ENCODE measurements at places on chromosomes 5 and 9.

DNA sequence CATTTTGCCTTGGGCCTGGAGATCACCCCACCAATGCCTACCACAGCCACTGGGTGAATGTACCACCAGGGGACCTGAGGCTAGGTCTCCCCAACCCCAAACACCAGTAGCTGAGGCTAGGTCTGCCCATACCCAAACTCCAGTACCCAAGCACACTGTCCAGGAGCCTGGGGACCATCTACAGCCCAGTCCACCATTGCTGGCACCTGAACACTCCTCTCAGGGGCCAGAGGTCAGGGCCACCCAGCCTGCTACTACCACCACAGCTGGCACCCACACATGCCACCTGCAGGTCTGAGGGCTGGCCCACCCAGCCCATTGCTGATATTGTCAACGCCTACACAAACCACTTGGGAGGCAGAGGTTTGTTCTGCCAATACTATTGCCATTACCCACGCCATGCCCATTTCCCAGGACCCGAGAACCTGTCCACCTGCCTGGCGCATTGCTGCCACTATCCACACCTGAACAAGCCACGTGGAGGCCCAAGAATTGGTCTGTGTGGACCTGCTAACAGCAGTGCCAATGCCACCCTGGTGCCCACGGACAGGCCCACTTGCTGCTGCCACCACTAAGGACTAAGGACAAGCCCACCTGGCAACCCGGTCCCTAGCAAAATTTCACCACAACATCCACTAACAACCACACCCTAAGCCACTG lies 59.2 kb downstream of the ZDHHC21 start:
- no peak for DNase-seq

DNA sequence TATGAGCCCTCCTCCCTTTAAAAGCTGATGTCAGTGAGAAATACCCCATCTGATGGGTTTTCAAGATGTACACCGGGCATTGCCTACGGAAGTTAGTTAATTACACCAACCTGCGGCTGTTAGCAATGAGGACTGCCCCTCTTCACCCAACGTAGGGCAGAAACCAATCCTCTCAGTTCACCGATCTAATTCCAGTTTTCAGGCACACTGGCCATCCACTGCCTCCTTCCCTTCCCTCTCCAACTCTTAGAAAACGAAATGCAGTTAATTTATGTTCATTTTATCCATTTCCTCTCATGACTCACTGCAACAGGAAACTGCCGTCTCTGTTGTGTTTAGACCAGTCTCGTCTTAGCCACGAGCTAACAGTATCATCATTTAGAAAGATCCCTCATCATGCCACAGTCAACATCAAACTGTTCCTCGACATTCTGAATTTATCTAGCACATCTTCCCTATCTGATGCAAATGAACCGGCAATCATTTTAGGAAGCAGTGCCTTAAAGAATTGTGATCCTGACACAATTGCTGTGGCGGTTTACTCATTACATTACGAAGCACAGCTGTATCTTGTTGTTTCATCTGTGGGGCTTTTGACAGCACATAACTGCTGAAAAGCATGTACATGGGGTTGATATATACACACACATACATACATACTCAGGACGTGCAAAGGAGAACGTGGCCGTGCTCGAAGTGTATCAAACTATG lies 168.6 kb downstream of the EFNA5 start:
- DNase-seq: no peak

- no peak for DNase-seq
Observed at GRCh38 chr5:136638084-136638483, 272.7 kb upstream of the TRPC7 start.

DNA sequence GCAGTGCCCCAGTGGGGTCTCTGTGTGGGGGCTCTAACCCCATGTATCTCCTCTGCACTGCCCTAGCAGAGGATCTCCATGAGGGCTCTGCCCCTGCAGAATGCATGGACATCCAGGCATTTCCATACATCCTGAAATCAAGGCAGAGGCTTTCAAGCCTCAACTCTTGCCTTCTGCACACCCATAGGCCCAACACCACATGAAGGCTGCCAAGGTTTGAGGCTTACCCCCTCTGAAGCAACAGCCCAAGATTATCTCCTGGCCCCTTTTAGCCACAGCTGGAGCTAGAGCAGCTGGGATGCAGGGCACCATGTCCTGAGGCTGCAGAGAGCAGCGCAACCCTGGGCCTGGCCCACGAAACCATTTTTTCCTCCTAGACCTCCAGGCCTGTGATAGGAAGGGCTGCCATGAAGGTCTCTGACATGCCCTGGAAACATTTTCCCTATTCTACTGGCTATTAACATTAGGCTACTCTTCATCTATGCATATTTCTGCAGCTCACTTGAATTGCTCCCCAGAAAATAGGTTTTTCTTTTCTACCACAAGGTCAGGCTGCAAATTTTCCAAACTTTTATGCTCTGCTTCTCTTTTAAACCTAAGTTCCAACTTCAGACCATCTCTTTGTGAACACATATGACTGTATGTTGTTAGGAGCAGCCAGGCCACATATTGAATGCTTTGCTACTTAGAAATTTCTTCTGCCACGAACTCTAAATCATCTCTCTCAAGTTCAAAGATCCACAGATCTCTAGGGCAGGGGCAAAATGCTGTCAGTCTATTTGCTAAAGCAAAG lies 18.4 kb downstream of the NR3C1 start:
- DNase-seq: no peak

DNA sequence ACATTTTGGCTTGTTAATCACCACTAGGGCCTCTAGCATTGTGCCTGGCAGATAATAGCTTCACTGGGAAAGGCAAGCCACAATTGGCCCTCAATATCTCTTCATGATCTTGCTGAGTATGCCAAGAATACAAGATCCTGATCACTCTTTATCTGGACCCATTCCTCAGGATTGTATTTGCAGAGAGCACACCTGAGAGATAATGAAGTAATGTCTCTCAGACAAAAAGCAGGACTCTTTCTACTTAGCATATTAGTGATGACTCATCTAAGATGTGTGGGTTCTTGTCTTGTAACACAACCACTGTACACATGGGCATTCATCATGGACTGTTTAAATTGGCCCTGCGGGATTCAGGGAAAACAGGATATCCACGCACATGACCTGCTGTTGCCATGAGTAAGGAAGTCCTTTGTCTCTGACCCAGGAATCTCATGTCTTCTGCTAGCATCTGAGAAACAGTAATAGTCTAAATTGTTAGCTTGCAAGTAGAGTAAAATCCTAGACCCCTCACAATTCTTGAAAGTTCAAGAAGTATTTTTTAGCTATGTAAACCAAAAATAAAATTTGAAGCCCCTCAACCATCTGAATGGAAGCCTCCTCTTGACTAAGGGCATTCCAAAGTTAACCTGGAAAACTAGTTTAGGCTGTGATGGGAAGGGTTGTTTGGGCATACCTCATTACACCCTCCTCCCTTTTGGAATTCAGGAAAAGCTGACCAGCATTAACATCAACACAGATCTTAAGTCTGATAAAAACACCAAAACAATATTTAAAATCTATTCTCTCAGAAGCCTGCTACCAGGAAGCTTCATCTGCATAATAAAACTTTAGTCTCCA lies 28.0 kb upstream of the NFIL3 start:
- no peak for DNase-seq

DNA sequence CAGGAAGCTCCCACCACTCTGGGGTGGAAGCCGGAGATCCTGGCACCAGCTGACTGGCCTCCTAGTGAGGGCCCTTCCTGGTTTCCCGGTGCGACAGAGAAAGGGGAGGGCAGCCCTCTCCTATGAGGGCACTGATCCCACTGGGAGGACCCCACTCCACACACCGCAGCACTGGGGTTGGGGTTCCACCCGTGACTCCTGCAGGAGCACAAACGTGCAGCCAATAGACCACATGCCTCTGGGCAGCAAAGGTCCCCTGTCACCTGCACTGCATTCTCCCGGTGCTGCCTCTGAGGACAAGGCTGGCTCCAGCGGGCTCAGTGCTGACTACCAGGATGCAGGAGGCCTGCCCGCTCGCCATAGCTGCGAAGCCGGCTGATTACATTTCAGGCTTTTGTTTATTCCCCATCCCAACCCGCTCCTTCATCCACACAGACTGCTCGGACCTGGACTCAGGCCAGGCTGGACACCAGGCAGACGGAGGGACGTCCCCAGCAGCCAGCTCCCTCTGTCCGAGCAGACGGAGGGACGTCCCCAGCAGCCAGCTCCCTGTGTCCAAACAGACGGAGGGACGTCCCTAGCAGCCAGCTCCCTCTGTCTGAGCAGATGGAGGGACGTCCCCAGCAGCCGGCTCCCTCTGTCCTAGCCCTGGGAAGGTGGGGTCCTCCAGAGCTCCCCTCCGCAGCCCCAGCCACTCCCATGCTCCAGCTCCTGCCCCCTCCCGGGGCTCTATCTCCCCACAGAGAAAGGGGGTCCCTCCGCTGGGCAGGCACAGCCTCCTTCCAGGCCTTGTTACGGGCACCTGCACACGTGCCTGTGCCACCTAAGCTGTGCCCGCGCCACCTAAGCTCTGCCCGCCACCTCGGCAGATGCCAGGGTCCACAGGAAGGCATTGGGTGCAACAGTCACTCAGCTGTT lies 8.8 kb upstream of the CEP72 start:
- no peak for DNase-seq

DNA sequence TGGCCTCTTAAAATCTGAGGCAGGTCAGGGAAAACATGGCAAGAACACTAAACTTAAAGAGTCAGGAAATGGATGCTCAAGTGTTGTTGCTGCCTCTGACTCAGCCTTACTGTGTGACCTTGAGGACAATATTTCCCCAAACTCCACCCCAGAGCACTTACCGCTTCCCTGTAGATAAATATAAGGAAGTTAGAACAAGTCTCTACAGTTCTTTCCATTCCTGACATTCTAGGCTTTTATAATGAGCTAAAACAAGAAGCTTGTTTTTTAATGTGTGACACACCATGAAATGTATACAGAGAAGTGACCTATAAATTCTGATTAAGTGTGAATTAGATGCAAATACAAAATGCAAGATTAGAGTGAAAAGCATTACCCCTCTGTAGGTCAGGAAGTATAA lies 129.3 kb downstream of the GRIA1 start:
- DNase-seq: no peak

- DNase-seq: no peak
Observed at GRCh38 chr5:112880219-112880964, 19.3 kb downstream of the SRP19 start.

- no peak for DNase-seq
Observed at GRCh38 chr9:3939820-3940219, 360.0 kb downstream of the GLIS3 start.

DNA sequence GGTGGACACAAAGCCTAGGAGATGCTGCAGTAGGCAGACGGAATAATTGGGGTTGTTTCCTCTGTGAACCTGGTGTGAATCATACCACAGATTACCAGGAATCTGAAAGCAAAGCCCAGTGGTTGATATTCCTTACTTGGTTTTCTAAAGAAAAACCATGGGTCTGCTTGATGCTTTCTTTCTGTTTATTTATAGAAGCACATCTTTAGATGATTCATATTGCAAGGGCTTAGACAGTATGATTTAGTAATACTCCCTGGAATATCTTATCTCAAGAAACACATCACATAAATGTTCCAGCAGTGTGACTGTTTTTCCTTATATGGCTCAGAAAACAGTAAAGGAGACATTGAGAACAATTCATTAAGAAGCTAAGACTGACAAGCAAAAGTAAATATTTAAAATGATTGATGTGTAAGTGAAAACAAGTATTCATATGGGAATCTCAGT lies 623.3 kb downstream of the RAB3C start:
- no peak for DNase-seq

GRCh38 chr9:649128-650074 lies 192.1 kb upstream of the DMRT1 start:
- DNase-seq: no peak

DNA sequence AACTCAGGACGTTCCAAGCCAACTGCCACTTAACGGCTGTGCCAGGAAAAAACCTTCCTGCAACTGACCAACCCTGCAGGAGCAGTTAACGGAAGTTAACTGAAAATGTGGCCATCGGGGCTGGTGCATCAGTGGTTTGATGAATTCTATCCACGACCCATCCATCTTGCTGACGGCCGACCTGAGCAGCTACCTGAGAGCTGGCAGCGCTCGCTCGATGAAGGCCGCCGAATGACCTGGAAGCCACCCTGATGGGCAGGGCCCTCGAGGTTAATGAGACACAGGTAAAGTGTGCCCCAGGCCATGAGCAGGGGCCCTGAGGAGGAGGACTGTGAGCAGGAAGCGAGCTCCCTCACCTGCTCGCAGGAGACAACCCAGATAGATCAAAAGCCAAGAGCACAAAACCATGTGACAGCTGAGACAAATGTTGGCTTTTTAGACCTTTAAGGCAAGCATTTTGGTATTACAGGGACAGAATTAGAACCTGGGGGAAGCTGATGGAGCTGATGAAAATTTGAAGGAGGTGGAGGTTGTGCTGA lies 35.3 kb upstream of the FLT4 start:
- DNase-seq: no peak

DNA sequence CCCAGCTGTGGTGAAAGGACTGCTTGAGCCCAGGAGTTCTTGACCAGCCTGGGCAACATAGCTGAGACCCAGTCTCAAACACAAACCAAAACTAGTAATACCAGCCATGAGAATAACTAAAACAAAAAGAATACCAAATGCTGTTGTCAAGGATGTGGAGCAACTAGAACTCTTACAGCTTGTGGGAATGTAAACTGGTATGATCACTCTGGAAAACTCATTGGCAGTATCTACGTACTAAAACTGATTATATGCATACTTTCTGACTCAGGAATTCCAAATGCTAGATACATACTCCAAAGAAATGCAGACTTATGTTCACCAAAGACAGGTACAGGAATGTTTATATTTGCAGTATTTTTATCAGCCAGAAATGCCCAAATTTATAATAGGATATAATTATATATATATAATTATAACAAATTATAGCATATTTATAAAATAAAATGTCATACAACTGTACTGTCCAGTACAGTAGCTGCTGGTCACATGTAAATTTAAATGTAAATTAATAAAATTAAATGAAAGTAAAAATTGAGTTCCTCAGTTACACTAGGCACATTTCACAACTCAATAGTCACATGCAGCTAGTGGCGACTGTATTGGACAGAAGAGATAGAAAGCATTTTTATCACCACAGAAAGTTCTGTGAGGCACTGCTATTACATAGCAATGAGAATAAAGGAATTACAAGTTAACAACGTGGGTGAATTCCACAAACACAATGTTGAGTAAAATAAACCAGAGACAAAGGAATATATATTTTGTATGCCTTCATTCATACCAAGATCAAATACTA lies 118.5 kb downstream of the GNAQ start:
- DNase-seq: no peak

All from LoVo (cell line).